ENCODE measurements at places on chromosomes 3 and 15. TPM values are rescaled to one million over a fixed set of nuclear protein-coding genes. Genes with fewer than 3 reads are reported as not detected.

The VIPR1 gene
- total RNA-seq = not detected

The PLCB2 gene
- 3.2 TPM for total RNA-seq

The GABRR3 gene
- total RNA-seq = not detected

- no peak for DNase-seq
Measured at GRCh38 chr3:176526225-176526624, 671.1 kb downstream of the TBL1XR1 start.

DNA sequence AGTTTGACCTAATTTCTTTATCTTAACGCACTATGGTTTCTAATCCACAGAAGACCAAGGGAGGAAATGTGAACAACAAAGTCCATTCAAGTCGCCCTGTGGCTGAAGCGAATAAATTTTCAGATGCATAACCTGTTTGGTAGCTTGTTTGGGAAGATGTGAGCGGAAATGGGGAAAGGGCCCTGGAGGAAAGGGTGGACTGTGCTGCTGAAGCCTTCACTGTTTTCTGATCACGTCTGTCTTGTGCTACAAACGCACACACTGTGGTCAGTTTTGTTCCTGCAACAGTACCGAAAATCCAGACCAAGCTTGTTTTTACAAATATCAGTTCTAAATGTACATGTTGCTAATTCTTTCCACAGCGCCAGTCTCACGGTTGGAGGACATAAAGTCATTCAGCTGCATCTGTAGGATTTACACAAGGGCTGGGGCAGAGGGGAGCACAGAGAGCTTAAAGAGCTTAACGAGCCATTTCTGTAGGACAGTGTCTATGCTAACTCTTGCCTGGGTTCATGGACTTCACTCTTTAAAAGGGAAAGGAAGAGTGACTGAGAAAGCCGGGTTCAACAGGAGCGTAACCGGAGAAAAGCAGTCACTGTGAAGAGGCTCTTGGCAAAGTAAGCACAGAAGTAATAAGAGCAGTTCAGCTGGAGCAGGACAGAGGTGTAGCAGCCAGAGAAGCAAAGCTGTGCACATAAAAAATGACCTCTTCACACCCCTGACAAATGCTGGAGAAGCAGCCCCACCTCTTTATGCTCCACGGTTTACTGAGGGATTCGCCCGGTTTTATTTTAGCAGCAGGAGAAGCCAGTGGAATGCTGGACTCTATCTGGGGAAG, 66.6 kb downstream of the USF3 start:
- no peak for DNase-seq

DNA sequence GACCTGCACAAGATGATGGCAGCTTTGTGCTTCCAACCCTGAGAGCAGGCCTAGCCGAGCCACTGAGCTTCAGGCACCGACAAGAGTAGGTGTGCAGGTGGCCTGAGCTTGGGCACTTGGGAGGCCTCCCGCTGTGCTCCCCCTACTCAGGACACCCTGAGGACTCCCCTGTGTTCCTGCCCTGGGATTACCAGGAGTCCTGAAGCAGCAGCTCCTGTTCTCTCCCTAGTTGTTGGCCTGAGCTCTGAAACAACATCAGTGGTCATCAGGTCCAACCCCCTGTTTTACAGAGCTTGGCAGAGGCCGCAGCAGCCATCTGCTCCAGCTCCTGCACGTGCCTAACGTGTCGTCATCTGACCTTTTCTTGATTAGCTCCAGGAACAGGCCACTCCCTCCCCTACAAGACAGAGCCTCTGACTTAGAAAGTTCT, 8.0 kb upstream of the MESP2 start:
- peak; percentile 27 for DNase-seq

DNA sequence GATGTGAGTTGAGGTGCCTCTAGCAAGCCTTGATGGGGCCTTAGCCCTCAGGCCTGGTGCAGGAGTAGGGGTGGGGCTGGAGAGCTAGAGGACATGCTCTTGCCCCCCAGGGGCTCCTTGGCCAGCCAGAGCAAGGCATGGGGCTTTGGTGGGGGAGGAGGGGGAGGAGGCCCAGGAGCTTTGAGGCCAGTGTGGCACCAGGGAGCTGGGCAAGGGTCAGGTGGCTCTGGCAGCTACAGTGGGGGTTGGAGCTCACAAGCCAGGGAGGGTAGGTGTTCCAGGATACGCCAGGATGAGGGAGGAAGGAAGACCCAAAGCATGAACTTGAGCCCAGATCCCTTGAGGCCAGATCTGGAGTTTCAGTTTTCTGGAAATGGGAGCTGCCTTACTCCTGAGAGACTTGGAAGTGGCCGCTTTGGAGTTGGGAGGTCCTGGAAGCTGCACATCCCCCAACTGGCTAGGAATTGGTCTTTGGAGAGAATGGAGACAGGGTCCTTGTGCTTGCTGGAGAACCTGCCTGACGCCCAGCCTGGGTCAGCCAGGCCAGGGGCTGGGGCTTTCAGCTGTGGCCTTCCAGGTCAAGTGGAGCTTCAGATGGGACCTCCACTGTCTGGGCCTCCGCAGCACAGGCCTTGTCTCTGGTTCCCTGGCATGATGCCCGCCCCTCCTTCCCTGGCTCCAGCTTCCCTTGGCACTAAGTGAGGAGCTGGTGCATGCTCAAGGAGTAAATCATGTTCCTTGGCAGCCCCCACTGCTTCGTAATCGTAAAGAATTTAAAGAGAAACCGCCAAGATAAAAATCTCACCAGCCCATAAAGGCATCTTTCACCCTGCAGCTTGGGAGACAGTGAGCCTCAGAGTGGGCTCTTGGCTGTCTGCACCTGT, 8.7 kb downstream of the SEMA3F start:
- no peak for DNase-seq

DNA sequence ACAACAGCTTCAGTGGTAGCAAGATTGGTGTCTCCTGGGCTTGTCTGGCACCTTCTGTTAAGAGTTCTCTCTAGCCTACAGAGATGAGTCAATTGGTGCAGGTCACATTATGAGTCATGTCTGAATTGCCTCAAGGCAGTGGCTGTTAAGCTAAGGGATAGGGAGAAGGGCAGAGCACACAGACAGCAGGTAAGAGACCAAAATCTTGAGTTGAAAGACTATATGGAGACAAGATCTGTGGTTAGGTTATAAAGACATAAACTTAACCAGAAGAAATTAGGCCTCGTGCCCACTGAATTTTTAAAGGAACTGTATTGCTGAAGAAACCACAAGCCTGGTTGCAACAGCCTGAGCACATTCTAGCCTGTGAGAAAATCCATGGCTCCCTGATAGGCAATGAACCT, 19.2 kb upstream of the KPNA1 start:
- DNase-seq = peak; percentile 68

- DNase-seq = peak; percentile 81
Measured at GRCh38 chr3:149541091-149541491, 66.6 kb downstream of the TM4SF4 start.

DNA sequence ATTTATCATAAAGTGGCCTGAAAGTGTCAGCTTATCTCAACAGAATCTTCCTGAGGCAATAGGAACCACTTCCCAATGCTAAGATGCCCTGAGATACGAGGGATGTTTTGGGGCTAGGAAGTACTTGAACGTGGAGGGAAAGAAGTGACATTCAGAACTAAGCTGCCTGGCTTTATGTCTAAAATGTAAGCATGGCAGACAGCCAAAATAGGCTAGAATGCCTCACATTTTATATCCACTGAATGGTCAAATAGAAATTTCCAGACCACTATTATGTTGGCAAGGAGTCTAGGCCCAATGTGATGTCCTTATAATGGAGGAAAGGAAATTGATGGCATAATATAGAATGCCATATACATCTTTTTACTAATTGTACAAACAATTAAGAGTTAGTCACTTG, 154.9 kb downstream of the PEX5L start:
- no peak for DNase-seq

All from SK-MEL-5 (cell line).